ENCODE measurements at places on chromosomes 11 and 22.

GRCh38 chr11:70616938-70617654, 218.8 kb downstream of the CTTN start:
- DNase-seq = no peak

DNA sequence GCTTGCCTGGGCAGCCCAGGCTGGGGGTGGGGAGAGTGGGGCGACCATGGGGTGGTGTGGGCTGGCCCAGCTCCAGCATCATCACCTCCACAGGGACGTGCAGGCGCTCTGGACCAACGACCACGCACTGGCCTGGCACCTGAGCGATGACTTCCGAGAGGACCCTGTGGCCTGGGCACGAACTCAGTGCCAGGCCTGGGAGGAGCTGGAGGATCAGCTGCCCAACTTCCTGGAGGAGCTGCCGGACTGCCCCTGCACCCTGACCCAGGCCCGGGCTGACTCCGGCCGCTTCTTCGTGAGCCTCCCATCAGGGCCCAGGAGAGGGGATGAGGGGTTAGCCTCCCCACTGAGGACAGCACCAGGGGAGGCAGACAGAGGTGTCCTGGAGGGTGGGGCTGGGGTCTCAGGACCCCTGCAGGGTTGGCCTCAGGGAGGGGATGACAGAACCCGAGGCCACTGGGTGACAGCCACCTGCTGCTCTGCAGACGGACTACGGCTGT, 3.8 kb downstream of the SUSD2 start:
- DNase-seq = no peak

- DNase-seq = no peak
Measured at GRCh38 chr22:33952776-33953175, 32.5 kb upstream of the LARGE1 start.

DNA sequence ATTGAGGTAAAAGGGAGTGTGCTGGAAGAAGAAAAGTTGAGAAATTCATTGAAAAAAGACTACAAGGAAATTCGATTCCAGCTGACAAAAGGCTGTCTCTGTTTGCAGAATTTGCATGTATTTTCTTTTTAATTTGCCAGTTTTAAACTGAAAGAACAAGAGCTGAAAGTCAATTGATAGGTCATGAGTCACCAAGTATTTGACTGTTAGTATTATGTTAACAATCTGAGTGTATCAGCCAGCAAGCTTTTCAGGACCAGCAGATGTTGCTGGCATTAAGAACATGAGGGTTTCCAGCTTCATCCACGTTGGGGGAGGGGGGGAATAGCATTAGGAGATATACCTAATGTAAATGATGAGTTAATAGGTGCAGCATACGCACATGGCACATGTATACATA, 726.7 kb downstream of the METTL15 start:
- no peak for DNase-seq

- DNase-seq = no peak
Measured at GRCh38 chr11:10379022-10379421, 74.1 kb downstream of the ADM start.

- DNase-seq = no peak
Measured at GRCh38 chr11:81092522-81092921, 1641.1 kb downstream of the FAM181B start.

- no peak for DNase-seq
Measured at GRCh38 chr11:84645988-84646694, 981.0 kb downstream of the DLG2 start.

DNA sequence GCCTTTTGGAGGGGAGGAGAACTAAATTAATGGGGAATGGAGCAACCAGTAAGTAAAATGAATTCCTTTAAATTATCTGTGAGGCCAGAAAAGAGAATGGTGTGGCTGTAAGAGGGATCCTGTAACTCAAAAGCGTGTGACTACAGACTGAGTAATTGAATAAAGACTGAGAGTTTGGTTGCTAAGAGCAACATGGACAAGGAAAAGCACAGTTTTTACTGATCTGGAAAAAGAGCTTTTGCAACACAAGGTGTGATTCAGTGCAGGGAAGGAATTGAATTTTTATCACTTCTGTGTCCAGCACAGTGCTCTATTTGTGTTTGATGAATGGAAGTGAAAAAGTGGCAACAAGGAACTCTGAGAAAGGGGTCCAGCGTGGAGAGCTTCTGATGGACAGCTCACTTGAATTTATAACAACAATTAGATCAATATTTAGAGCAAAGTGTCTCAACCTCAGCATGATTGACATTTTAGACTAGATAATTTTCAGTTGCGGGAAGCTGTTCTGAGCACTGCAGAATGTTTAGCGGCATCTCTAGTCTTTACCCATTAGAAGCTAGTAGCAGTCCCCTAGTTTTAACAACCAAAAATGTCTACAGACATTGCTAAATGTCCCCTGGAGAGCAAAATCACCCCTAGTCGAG, 202.8 kb upstream of the BDNF start:
- no peak for DNase-seq

DNA sequence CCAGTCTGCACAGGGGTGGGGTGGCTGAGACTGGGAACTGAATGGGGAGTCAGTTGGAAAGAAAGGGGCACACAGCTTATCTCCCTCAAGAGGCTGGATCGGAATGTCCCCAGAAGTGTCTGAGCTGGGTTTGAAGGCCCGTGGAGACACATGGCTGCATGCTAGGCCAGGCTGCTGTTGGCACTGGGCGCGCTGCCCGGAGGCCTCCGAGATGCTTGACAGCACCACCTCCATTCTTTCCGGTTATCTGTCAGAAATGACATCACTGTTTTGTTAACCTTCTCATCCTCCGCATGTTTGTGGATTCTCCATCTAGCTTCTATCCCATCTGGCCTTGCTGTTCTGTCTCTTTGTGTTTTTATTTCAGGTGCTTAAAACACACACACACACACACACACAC, 85.5 kb downstream of the APIP start:
- no peak for DNase-seq

DNA sequence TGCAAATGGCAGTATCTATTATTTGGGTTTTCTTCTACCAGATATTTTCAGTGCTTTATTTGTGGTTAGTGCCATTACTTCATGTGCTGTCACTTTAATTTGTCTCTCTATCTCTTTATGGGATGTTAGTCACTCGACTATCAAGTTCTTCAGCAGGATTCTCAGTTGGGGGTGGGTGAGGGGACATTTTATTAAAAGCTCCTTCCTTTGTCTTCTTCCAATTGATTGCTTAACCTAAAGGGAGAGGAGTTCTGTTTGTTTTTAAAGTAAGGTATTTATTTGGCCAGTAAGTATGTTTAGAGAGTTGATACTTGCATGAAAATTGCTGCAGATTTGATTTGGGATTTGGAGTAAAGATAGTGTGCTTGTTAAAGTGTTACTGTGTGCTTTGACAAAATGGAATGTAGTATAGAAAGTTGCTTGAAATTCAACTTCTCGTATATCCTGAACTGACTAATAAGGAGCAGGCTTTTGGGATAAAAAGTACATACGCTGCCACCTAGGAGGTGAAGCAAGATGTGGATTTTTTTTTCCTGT, 10.3 kb downstream of the YAP1 start:
- no peak for DNase-seq

GRCh38 chr11:87879118-87879517, 296.1 kb downstream of the RAB38 start:
- DNase-seq = no peak
